ENCODE measurements at places on chromosomes 16 and 17.

DNA sequence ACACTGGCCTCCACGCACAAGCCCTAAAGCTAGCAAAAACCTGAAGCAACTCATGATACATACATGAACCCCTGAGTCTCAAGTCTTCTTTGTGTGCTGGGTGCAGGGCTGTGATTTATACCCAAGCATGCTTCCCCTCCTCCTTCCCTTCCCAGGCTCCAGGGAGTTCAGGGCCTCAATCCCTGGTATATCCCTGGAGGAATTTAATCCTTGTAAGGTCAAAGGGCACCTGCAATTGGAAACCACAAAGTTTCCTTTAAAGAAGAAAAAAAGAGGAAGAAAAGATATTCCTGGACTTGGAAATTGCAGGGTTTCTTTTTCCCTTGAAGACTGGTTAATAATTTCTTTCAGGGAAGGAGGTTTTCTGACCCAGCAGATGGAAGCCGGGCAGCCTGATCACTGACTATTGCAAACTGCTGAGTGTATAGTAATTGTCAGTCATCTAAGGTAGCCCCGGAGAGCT is 182.3 kb downstream of the AATF start:
- DNase-seq: no peak

- no peak for DNase-seq
Measured at GRCh38 chr17:67575325-67575724, 142.4 kb upstream of the NOL11 start.

DNA sequence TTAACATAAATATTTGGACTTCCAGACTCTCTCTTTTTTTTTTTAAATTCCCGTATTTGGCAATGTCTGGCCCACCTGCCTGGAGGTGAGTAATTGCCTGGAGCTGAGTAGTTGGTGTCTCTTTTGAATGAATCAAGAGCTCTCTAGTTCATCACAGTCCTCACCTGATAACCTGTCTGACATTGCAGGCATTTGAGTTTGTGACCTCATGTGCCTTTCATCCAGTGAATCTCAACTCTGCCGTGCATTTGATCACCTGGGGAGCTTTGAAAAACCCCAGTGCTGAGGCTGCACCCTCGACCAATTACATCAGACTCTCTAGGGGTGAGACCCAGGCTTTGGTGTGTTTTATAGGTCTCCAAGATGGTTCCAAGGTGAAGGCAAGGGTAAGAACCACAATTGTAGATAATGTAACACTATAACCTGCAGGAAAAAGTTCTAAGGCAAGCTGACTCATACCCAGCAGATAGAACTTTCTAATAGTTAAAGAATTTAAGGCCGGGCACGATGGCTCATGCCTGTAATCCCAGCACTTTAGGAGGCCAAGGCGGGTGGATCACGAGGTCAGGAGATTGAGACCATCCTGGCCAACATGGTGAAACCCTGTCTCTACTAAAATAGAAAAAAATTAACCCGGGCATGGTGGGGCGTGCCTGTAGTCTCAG is 24.5 kb upstream of the HS3ST2 start:
- no peak for DNase-seq

DNA sequence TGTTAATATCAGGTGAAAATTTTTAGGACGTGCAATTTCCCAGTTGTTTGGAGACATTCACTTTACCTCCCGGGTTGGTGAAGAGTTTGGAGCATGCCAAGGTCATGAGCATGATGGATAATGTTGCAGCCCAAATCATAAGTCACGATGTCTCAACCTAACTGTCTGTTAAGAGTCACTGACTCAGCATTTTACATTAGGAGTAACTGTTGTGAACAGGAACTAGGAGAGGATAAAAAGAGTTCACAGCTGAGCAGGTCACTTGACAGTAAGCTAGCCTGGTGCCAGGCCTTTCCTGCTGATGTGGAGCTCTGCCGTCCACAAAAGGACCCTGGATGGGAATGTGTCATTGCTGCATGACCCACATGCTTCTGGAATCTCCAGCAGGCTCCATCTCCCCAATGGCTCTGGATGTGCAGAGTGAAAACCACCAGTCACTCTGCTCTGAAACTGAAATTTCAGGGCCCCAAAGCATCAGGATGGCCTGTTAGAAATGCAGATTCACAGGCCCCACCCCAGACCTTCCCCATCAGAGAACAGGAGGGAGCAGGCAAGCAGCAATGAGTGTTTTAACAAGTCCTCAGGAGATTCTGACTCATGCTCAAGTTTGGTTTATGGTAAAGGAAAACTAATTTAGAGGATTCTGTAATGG is 371.6 kb upstream of the MAF start:
- no peak for DNase-seq

- peak; percentile 5 for DNase-seq
Measured at GRCh38 chr16:79451196-79451816, 149.2 kb downstream of the MAF start.

DNA sequence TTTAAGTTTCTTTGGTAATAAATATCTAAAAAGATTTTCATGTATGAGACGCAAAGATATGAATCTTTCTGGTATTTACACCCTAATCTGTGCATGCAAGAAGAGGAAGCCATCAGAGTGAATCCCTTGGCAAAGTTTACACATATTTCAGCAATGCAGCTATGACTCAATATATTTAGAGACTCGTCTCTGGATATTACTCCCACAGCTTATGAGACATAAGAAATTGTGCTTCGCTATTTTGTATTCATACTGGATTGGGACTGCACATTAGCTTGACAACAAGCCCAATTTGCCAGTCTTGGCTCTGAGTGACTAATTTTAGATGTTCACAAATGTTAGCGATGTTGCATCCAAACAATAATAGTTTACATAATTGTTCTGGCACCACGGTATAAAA is 532.0 kb downstream of the CDH11 start:
- no peak for DNase-seq

DNA sequence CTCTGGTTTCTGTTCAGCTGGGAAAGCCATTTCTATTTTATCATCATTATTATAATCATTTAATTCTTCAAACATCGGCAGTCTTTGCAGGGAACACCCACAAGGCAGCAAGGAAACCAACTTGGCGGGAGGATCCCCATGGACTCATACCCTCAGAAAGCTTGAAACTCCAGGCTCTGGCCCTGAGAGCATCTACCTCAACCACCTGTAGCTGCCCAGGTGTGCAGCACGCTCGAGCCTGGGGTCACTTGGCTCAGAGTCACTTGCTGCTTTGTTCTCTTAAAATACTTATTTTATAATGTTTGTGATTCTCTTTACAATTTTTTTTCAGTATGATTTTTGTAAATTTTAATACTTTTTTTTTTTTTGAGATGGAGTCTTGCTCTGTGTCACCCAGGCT is 6.8 kb upstream of the ZNF423 start:
- DNase-seq: no peak

- DNase-seq: no peak
Measured at GRCh38 chr16:84631886-84632285, 14.0 kb upstream of the COTL1 start.

DNA sequence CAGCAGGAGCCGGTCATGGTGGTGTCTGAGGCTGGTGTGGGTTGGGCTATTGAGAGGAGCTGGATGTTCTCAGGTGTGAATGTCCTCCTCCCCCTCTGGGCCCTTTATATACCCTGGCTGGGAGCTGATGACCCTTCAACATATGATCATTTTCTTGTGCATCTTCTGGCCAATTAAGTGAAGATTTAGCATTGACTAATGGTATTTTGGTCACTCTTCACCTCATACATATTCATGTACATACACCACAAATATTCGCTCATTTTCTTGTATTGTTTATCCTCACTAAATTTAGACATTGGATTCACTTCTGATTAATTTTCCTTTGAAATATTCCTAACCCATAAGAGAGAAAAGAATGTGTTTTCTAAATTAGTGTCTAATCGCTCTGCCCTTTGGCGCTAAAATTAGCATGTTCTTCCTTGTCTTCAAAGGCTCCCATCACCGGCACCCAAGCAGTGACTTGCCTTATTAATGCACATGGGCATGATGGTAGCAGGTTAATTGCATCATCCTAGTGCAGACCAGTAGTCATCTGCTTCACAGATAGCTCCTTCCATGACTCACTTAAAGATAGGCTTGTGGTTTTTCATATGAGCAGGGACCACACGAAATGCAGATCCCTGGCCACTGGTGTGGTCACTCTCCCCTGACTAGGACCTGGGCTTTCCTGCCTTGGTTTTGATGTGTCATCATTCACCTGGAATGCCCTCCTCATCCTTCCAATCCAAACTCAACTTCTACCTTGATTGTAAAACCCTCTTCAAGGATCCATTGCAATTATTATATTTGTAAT is at the start of gene KRTAP2-4:
Gene KRTAP2-4 (minus strand): TSS at position 51 of the 796 bp plus-strand sequence. CDS start 34 bp downstream, at position 17.
- DNase-seq: no peak

- DNase-seq: peak; percentile 71
Measured at GRCh38 chr16:19071811-19072777, 4.7 kb downstream of the COQ7 start.

DNA sequence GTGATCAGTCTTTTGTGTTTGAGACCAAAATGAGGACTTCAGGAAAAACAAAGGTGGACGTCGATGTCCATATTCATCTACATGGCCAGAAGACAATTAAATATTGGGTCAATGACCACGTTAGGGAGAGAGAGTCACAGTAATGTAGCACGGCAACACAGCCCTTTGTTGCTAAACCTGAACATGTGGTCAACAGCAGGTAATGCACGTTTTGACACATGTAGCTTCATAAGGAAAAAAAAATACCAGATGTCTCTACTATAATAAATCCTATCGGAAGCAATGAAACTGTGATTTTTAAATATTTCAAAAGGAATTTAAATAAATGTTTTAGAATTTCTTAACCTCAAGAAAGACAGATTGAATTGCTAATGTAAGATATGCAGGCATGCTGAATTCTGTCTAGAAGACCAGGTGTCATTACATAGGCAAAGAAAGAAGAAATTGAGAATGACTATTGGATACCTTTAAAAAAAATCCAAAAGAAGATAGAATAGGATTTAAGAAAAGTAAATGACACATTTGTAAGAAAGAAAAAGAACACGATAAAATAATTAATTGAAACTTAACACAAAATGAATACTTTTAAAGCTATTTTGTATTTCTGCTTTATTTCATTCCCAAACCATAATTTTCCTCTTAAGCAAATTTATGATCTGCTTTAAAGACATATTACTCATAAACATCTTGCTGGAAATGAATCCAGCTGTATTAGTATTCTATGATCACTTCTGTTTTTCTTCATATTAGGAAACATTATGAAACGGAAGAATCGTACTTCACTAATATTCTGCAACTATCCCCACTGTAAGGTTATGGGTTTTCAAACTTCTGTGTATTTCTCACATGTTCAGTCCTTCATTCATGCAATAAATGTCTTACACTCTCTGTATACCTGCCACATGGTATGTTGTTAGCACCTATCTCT is 30.1 kb downstream of the ABCA8 start:
- no peak for DNase-seq

DNA sequence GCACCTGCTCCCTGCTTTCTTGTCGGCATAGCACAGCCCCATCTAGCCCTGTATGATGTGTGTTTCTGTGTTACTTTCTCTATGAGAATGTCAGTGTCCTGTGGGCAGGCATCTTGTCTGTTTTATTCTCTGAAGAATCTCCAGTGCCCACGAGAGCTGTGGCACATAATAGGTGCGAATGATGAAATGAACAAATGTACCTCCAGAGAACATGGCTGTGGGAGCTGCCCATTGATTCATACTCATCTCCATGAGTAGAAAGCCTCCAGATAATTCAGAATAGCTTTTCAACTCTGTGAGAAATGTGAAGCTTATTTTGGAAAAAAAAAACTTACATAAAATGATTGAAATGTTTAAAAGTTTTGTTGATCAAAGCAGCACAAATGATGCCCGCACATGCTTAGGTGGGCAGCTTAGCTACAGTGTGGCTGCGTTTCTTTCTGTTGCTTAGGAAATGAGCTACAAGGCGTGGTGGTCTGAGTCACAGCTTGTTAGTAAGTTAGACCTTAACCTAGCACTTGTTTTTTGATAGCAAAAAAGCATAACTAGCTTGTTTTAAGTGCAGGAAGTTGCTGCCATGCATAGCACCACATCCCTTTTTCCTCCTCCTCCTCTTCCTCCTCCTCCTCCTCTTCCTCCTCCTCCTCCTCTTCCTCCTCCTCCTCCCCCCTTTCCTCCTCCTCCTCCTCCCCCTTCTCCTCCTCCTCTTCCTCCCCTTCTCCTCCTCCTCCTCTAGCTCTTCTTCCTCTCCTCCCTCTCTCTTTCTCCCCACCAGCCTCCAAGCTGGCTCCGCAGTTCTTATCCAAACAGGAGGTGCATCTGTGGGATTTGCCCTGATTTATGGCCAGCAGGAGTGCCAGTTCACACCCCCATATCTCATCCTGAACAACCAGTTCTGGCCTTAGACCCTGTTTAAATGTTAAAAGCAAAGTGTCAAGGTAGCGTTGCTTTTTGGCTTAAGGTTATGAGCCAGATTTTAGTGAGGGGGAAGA is 221.5 kb downstream of the IRF8 start:
- DNase-seq: no peak

GRCh38 chr16:715477-716199 is 720 bp downstream of the METRN start:
- no peak for DNase-seq

- no peak for DNase-seq
Measured at GRCh38 chr17:73371836-73372235, 60.0 kb upstream of the CDC42EP4 start.

- peak; percentile 19 for DNase-seq
Measured at GRCh38 chr17:34859652-34860051, 101.6 kb downstream of the CCT6B start.

DNA sequence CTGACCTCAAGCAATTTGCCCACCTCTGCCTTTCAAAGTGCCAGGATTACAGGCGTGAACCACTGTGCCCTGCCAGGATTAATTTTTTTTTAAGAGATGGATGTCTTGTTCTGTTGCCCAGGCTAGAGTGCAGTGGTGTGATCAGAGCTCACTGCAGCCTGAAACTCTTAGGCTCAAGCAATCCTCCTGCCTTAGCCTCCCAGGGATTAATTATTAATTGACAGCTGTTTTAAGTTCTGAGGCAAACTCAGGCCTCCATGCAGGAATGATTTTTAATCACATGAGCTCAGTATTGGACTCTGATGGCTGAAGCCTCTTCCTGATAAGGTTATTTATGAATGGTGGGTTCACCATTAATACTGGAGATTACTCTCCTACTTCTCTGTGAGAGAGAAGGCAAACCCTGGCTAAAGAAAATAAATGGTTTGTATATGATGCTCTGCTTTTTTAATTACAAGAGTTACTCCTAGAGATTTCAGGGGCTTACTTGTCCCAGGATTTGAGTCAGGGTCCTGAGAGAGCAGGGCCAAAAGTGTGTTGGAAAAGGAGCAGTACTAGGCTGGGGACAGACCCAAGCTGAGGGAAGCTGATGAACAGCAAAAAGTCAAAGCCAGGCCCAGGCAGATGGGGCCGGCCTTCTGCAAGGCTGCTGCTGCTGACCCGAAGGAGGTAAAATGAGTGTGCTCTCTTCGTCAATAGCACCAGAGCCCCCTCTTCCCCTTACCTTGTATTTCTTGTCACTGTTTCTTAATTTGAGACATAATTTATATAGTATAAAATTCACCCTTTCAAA is 56.9 kb upstream of the HAS3 start:
- no peak for DNase-seq

- DNase-seq: peak; percentile 59
Measured at GRCh38 chr17:59565959-59566324, 532 bp downstream of the DHX40 start.

DNA sequence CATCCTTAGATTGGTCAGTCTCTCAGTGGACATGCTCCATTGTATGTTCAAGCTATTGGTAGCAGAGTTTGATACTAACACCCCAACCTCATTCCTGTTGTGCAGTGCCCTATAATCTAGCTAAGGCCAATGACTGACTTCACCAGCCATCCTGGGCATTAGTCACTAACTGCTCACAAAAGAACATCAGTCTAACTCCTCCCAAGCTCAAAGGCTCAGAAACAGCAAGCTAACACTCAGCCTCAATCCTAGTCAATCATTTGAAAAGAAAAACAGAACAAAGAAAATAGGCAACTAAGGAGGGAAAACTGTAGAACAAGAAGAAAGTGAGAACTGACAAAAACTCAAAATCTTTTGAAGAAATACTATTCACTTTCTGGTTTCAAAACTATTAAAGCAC is 199.1 kb upstream of the C17orf78 start:
- DNase-seq: no peak

Measured in activated CD4-positive, alpha-beta T cell treated with anti-CD3 and anti-CD28 coated beads, Interleukin-2, amount 50 U/mL, for 48 hours (primary cell).